ENCODE measurements at places on chromosomes 1 and 21.

GRCh38 chr1:183622884-183623785 is 12.4 kb downstream of the ARPC5 start:
- DNase-seq = peak; percentile 80

DNA sequence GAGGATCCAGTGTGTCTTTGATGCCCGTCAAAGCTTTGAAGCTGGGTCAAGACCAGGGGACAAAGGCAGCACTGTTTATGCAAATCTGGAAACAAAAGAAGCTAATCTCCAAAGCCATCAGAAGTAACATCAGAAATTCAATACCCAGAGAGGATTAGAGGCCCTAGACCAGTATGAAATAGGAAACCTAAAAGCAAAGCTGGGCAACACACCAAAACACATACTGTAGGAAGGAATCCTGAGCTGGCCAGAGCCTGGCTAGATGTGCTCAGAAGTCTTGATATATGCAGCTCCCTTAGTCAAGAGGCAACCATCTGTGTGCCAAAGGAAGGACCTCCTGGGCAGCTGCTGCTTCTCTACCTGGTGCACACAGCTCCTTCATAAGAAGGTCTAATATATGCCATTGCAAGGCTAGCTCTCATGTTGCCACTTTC is 12.3 kb downstream of the COLGALT2 start:
- DNase-seq = peak; percentile 97

DNA sequence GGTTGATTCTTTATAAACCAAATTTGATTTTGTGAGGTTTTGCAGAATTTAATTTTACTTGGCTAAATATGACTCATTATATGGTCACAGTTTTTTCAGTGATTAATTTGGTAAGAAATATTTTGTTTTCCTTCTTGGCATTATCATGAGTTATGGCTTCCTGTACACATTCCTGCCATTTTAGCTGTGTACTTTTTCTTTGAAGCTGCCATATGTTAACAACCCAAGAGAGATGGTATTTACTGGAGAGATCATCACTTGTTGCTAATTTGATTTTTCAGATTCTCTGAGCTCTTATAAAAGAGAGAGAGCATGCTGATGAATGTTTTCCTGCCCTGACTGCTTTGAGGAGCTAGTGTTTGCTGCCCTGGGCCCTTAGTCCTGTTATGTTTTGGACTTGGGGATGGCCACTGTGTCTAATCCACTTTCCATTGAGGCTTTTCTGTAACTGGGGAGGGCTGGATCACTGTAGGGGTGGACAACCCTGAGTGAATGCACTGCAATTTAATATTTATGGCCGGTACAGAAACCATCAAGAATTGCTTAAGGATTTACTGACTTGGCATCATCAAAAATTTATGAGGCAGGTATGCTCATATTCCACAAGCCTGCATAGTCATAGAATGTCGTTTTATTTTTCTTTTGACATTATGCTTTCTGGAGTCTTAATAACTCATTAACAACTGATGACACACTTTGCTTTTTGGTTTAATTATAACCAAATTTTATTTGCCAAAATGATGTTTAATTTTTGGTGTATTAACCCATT is 200.9 kb downstream of the DISC1 start:
- DNase-seq = peak; percentile 85

DNA sequence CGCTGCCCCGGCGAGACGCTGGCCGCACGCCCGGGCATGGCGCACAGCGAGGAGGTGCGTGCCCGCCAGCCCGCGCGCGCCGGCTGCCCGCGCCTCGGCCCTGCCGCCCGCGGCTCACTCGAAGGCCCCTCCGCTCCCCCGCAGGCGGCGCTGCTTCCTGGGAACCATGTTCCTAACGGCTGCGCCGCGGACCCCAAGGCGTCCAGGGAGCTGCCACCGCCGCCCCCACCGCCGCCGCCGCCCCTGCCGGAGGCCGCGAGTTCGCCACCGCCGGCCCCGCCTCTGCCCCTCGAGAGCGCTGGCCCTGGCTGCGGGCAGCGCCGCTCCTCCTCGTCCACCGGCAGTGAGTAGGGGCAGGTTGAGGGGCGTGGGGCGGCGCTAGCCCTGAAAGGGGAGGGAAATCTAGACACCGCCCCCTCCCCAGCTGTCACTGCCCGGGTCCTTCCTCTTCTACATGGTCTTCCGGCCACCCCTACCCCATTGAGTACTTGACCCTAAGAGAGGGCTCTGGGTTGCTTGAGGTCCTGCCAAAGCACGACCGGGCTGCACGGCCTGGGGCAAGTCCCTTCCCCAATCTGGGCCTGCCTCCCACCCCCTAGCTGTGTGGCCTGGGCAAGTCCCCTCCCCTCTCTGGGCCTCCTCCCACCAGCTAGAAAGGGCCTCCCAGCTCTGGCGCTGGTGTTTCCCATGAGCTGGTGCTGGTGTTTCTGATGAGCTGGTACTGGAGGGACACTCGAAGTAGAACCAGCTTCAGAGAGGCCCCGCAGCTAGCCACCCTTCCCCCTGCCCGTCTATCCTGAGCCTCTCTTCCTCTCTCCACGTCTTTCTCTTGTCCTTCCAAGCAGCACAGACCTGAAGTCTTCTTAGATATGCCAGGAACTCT is 17.0 kb downstream of the TNFRSF25 start:
- DNase-seq = no peak

- DNase-seq = peak; percentile 59
Measured at GRCh38 chr1:32539584-32540571, 651 bp downstream of the ZBTB8A start.

GRCh38 chr1:51956528-51957509 is 33.7 kb downstream of the RAB3B start:
- DNase-seq = peak; percentile 33

- peak; percentile 93 for DNase-seq
Measured at GRCh38 chr1:204487256-204487615, 7.4 kb downstream of the PIK3C2B start.

GRCh38 chr21:45875416-45875760 is 106.2 kb upstream of the COL6A1 start:
- DNase-seq = no peak

GRCh38 chr1:225699336-225699735 is 46.4 kb upstream of the ENAH start:
- DNase-seq = peak; percentile 21

DNA sequence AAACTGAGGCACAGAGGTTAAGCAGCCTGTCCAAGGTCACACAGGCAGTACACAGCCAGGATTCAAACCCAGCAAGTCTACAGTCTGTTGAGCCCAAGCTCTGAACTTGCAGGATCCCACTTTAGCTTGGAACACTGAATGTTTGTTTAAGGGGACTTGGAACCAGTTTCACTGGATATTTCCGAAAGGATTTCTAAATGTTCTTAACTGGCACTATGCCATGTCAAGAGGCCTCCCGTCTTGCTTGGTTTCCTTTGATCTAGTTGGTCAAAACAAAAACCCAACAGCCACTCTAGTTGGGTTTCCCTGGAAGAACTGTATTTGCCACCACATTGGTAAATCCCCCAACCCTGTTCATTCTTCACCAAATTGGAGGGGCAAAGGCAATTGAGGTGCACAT is 317.6 kb upstream of the KAZN start:
- DNase-seq = no peak

GRCh38 chr1:193754732-193755427 is 568.5 kb upstream of the B3GALT2 start:
- peak; percentile 24 for DNase-seq

- DNase-seq = no peak
Measured at GRCh38 chr1:29878501-29878900, 642.2 kb downstream of the PTPRU start.

GRCh38 chr1:28882009-28882628 is 32.2 kb upstream of the EPB41 start:
- peak; percentile 74 for DNase-seq

- no peak for DNase-seq
Measured at GRCh38 chr1:205595861-205596260, 36.0 kb downstream of the ELK4 start.

GRCh38 chr21:39186676-39187075 is 3.4 kb upstream of the PSMG1 start:
- no peak for DNase-seq

- no peak for DNase-seq
Measured at GRCh38 chr1:33616780-33617179, 144.3 kb downstream of the ZSCAN20 start.

GRCh38 chr1:220834155-220834870 is 44.9 kb upstream of the HLX start:
- DNase-seq = no peak

DNA sequence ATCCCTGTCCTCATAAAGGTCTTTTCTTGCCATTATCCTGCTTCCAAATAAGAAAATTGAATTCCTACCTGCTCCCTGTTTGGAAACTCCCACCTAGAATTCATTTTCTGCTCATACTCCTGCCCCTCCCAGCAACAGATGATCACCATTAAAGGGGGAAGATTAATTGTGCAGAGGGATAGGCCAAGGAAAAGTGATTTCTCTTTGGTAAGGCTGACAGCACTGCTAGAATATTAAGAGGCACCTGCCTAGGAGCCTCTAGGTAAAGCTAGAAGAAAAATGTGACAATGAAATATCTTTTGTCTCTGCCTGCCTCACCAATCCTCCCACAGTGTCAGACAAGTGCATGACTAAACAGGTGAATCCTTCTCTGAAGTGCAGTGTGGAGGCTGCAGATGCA is 77.0 kb upstream of the SPATA6 start:
- no peak for DNase-seq

DNA sequence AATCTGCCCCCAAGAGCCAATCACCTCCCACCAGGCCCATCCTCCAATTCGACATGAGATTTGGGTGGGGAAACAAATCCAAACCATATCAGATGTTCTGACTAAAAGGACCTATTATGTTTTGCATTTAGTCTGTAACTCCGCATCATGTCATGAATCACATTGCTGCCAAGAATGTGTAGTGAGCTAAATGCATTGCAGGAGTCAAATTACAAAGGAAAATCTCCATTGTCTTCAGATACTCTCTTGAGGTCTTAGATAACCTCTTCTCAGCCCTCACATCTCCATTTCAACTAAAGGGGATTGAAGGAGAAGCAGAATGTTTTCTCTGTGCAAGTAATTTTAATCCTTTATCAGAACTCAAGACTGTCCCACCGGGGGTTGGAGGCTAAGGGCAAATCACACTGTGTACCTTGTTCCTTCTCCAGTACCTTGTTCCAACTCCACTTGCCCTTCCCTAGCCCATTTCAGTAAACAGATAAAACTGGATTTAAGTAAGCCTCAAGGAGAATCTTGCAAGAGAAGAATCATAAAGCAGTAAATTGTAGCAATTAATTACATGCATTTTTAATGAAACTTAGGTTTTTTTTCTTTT is 34.1 kb downstream of the EXTL2 start:
- DNase-seq = peak; percentile 92

- DNase-seq = peak; percentile 9
Measured at GRCh38 chr21:26572702-26573381, at the start of gene CYYR1. Gene CYYR1, minus strand, starts transcription at chr21:26573286. Its CDS starts 346 bp downstream, at chr21:26572940.

GRCh38 chr1:2880812-2881295 is 79.4 kb upstream of the TTC34 start:
- no peak for DNase-seq

DNA sequence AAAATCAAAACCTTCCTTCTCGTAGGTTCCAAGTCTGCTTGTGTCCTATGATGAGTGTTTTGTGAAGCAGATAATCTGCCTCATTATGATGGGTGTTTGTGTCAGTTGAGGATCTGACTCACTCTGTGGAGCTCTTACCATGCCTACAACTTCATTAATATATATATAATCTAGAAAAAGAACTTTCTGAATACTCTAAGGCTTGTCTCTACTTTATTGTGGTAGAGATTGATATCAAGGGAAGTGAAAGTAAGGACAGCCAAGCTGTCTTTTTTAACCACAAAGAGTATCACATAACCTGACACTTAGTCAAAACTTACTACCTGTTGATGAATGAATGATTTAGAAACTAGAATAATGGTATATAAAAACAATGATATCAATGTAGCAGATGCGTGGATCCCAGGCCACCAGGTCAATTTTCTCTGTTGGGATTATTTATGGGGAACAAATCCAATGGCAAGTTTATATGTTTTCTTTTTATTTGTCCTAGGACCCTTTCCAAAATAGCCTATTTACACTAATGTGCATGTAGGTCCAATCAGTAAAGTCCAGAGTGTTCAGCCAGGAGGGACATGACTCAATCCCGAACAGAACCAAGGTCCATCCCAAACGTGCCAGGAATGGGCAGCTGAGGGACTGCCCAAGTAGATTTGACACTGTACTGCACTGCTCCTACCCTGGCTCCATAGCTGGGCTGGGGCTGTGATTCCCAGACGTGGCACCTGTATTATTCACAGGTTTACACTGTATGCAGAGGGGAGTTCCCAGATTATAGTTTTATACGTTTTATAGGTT is 182.3 kb upstream of the GREM2 start:
- DNase-seq = no peak

- no peak for DNase-seq
Measured at GRCh38 chr21:33362044-33362555, 37.3 kb downstream of the IFNAR1 start.

DNA sequence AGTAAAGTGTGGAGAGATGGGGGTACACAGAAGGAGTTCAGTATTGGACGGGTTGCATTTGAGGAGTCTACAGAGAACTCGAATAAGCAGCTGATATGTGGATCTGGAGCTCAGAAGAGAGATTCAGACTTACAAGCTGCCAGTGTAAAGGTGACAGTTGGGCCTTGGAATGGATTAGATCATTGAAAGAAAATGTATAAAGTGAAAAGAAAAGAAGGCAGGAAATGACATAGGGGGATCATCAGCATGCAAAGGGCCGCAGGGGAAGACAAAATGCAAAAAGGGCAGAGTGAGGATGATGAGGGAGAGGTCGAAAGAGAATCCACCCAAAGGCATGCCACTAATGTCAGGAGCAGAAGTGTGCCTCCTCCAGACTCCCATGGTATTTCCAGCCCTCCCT is 273.3 kb downstream of the TNR start:
- DNase-seq = no peak

- peak; percentile 54 for DNase-seq
Measured at GRCh38 chr1:200245473-200245872, 164.4 kb downstream of the ZNF281 start.

- DNase-seq = peak; percentile 69
Measured at GRCh38 chr1:100606438-100606837, 68.5 kb downstream of the GPR88 start.

GRCh38 chr1:202152399-202152798 is 7.9 kb upstream of the ARL8A start:
- DNase-seq = no peak

DNA sequence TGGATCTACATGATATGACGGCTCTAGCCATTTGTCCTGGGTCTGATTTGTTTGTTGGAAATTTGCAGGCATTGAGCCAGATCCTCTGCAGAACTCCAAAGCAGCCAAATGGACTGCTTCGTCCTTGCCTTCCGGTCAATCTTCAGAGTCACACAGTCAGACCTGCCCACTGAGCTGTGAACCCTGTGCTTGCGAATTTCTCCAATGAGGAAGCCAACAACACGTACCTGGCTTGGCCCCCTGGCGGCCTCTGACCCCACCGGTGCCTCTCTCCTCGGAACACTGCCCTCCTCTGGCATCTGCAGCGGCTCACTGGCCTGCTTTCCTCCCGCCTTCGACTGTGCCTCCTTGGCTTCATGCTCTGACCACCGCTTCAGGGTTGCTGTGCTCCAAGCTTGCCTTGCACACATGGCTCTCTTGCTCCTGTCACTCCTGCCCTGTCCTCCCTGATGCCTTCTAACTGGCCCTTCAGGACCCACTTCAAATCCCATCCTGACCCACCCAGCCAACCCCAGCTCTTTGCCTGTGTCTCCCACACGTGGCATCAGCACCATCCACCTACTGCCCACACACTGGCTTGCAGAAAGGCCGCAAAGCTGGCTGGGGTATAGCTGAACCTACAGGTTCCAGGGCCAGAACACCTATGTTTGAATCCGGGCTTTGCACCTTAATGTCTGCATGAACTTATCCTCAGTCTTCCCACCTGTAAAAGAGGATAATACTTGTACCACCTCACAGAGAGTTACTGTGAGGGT is 128.2 kb downstream of the KCNN3 start:
- no peak for DNase-seq
